Midbrain (tissue), 1 donor: ENCODE measurements at places on chromosomes 7 and 10.

DNA sequence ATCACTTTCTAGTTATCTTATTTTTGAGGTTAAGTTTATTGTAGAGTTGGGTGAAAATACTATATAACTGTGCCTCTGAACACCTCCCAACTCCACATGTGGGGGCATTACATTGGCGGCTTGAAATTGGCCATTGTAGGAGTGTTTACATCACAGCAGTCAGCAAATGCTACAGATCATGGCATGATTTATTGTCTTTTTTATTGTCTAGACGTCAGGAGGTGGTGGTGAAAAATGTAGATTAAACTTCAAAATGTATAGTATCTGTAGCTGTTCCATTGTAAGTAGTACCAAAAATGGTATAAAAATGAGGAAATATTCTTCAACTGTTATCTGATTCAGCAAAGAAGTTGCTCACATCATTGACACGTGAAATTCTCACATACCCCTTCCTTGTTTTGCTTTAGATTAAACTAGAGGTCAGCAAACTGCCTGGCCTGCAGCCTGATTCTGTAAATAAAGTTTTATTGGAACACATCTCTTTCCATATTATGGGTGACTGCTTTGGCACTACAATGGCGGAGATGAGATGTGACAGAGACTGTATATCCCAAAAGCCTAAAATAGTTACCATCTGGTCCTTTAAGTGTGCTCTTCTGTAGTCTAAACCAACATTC is 35.0 kb downstream of the TAF3 start:
- DNase-seq, result no peak

- peak; percentile 23 for DNase-seq
Observed at GRCh38 chr7:50182759-50183158, 89.7 kb upstream of the ZPBP start.

DNA sequence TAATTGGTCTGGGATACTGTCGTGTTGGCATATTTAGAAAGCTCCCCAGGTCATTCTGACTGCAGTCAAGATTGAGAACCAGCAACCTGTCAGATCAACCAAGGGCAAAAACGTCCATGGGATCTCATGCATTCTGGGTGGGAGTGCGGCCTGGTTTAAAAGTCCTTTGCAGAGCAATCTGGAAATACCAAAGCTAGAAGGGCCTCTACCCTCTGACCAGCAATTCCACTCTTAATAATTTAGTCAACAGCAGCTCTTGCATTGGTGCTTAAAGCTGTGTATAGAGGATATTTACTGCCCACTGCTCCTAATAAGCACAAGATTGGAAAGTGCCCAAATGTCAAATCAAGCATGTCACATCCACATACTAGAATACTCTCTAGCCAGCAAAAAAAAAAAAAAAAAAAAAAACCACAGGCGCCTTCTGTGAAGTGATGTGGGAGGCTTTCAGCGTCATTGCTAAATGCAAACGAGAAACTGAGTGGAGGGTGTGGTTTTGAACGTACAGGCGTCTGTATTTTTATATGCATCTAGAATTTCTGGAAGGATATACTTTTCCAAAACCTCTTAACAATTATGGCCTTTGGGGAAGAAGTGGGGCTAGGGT is 44.8 kb upstream of the HSPA12A start:
- DNase-seq, result no peak

DNA sequence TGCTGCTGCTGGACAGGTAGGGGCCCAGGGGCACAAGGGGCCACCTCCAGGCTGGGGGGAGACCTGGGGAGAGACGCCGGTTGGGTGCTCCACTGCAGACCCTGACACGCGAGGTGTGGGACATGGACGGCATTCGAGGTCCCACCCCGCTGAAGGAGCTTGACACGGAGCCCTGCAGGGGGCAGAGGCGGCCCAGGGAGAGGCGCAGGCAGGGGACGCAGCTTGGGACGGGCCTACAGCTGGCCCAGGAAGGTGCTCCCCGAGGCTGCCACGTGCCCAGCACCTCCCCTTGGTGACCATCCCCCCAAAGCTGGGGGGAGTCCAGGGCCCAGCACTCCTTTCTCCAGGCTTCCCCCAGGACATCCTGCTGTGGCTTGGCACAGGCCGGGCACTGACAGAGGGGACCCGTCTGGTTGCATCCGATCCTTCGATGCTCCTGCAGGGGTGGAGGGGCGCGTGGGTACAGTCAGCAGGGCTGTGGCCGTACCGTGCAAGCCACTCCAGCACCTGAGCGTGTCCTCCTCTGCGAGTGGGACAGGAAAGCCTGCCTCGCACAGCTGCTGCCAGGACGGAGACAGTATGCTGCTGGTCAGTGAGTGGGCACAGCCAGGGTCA is 174.4 kb downstream of the ELFN1 start:
- DNase-seq, result no peak

GRCh38 chr7:138729444-138729843 is 28.3 kb upstream of the SVOPL start:
- DNase-seq, result no peak

- no peak for DNase-seq
Observed at GRCh38 chr7:128131731-128132130, 100.5 kb upstream of the LRRC4 start.

GRCh38 chr7:149547126-149547525 is 49.5 kb upstream of the ZNF746 start:
- no peak for DNase-seq

- no peak for DNase-seq
Observed at GRCh38 chr10:106044503-106044902, 1120.0 kb downstream of the SORCS1 start.

GRCh38 chr10:43078986-43079273 is 2.1 kb downstream of the RET start:
- no peak for DNase-seq

DNA sequence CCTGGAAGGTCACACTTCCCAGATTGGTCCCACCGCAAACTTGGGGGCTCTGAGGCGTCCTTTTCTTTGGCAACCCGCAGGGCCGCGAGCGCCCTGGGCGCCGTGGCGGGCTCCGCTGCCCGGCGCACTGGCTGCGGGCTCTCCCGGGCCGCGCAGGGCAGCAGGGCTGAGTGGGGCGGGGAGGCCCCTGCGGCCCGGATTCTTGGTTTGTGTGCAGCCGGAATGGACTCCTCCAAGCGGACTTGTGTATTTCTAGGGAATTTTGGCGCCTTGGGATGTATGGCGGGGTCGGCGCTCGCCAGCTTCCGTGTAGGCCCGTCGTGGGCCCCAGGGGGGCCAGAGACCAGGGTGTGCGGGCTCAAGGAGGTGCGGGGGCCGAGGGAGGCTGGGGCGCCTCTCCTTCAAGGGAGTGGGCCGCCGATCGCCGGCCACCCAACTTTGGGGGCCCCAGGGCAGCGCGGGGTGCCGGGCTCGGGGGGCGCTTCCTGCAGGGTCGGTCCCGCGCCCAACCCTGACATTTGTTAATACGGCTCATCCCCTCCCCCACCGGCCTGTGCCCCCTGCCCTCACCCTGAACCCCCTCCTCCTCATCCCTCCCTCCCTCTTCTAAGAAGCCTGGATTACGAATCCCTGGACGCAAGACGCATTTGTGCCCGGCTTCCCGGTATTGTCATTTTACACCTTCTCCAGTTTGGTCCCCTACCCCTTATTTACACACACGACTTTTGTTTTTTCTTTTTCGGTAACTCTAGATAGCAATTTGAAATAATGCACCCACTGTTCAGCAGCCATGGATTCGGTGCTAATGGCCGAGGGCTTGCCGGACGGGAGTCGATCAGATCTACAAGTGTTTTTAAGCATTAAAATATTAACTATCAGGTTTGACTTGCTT is 2.5 kb downstream of the TCF7L2 start:
- DNase-seq, result no peak

DNA sequence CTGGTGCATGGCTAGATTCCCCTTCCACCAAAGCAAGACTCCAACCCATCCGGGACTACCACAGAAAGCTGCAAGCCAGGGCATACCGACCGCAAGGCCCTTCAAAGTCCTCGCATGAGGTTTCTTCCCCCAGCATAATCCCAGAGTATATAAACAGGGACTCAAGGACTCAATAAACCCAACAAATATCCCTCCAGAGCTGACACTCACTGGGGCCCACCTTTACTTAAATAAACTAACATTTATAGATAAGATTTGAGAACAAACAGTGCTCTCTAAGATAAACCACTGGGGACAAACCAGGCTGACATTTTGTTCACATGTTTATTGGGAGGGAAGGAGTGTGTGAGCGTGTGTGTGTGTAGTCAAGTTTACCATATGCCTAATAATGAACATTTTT is 138.2 kb downstream of the ADAM12 start:
- no peak for DNase-seq

DNA sequence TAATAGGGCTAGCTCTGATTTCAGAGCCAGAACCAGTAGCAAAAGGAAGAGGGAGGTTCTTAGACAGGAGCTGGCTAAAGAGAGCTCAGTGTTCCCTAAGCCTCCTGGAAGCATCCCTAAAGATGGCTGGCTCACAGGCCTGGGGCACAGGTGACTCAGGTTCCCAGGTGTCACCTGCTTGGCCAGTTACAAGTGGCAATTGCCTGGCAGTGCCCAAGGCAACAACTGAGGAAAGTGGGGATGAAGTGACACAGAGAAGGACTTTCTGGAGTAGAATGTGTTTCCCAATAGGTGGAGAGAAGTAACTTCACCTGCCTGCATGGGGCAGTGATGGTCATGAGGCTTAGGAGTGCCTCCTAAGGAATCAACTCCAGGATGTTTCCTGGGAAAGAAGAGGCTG is 66.5 kb upstream of the EEPD1 start:
- no peak for DNase-seq

- DNase-seq, result no peak
Observed at GRCh38 chr10:105188737-105189462, 547.8 kb downstream of the SORCS3 start.
